Skeletal muscle cell (primary cell): ENCODE measurements at places on chromosomes 3 and 15.

DNA sequence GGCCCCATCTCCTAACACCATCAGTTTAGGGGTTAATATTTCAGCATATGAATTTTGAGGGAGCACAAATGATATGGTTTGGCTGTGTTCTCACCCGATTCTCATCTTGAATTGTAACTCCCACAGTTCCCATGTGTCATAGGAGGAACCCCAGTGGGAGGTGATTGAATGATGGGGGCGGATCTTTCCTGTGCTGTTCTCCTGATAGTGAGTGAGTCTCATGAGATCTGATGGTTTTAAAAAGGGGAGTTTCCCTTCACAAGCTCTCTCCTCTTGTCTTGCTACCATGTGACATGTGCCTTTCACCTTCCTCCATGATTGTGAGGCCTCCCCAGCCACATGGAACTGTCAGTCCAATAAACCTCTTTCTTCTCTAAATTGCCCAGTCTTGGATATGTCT lies 73.8 kb upstream of the TJP1 start:
- no peak for DNase-seq

DNA sequence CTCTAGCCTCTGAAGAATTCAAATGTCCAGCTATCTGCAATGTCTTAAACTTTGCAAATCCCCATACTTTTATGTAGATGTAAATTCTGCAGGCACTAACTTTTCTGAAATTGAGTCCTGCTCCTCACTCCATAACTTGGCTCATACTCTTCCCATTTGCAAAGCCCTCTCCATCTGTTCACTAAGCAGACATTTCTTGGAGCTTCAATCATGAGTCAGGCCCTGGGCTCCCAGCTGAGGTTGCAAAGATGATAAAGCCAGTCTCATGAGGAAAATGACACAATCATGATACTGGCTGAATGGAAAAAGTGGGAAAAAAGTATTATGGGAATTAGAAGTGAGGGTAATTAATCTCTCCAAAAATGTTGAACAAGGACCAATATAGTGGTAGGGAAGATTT lies 507.6 kb downstream of the NR2F2 start:
- DNase-seq: no peak

DNA sequence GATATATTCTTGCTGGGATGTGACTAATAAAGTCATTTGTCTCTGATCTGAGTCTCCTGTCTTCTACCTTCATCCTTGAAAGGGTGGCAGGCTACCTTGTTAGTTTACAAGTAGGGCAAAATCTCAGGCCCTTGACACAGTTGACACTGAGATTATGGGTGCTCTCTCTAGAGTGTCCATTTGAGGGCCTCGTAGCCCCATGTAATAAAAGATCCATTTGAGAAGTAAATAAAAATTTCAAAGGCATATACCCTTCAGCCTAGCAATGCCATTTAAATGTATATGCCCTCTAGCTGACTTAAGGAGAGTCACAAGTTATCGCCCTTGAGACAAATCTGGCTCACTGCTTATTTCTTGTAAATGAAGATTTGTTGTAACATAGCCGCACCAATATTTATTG lies 98.6 kb downstream of the TCF12 start:
- no peak for DNase-seq

DNA sequence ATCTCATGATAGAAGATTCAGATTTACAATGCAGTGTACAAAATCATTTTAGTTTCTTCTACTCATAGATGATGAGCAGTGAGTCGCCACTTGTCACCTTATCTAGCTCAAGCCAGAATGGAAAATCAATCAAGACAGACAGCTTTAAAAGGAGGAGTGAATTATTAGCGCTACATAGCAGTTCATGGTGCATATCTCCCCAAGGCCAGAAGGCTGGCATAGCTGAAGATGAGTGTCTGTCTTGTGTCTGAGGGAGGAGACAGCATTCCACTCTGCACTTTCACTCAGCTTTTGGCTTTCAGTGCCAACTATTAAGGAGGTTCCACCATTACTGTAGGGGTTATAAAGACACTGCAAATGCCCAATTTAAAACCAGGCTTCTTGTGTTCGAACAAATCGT lies 804.1 kb upstream of the LMCD1 start:
- DNase-seq: no peak

DNA sequence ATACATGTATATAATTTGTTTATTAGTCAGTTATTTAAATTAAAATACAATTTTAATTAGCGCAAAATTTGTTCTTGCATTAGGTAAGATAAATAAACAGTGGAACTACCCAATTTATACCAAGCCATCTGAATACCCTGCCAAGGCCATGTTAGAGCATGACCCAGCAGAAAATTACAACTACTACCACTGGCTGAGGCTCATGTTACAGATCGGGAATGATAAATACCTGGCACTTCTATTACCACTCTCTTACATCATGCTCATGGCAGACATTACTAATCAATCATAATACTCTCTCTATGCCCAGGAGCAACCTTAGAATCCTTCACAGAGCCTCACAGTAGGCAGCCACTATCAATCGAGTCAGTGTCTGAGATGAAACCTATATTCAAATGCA lies 21.2 kb upstream of the LMOD3 start:
- DNase-seq: peak; percentile 25

DNA sequence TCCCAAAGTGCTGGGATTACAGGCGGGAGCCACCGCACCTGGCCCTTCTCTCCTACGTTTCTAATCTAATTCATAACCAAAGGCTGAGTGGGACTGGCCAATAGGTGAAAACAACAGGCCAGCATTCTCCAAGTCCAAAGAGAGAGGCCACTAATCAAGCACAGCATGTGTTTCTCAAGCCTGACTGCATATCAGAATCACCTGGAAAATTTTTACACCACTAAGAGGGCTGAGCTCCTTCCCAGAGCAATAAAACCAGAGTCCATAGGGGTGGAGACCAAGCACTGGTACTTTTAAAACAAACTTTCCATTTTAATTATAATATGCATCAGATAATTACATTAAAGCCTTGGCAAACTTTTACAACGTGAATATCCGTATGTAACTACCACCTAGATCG lies 254.4 kb downstream of the OPA1 start:
- DNase-seq: no peak

DNA sequence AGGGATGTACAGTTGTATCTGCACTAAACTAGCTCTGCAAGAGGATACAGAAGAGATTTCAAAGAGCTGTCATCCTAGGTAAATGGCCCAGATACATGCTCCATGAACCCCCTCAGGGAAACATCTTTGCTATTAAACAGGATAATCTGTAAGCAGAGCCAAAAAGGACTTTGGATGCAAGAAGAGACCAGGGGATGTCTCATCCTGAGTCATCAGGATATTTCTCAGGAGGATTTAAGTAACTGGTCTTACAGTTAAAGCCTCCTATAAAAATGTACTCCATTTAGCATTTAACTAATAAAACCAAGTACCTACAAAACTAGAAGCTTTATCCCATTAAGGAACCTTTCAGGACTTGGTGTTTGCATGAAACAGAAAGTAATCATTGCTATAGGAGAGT lies 48.2 kb upstream of the PHLDB2 start:
- DNase-seq: peak; percentile 83

- DNase-seq: no peak
Observed at GRCh38 chr15:63190769-63191649, 1.6 kb downstream of the RAB8B start.
